ENCODE measurements at places on chromosomes 12 and 14.

- DNase-seq: peak; percentile 72
Measured at GRCh38 chr14:94548999-94549985, 11.9 kb upstream of the SERPINA4 start.

- DNase-seq: no peak
Measured at GRCh38 chr14:33567023-33567728, 383.7 kb downstream of the EGLN3 start.

DNA sequence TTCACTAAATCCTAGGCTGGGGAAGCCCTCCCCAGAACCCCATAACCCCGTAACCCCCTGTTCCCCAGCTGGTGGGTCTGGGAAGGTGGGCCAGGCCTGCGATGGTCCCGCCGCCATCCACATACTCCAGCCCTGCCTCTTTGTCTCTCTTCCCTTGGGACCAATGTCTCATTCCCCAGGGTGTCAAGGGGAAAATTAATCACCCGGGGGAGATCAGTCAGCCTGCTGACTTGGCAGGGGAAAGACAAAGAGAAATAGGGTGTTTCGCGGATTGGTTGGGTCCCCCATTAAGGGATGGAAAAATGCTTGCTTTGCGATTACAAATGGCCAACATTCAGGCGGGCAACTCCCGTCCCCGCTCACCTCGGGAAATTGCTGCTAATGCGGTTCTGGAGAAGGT is 60.6 kb upstream of the LHX5 start:
- DNase-seq: no peak

- DNase-seq: peak; percentile 87
Measured at GRCh38 chr14:102046337-102047278, 40.2 kb downstream of the HSP90AA1 start.

DNA sequence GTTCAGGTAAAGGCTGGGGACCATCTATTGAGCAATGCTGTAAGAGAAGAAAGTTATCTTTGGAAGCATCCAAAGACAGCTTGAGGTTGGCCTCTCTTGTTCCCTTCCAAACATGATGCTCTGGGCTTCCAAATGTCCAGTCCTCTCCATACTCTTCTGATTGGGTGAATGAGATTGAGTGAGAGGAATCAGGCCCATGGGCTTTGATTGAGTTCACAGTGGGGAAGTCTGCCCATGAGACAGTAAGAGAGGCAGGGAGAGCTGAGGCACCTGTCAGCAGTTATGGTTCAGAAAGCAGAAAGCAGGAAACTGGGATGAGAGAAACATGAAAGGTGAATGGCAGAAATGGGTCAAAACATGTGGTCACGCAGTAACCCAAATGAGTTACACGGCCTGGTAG is 1006.9 kb downstream of the VRK1 start:
- no peak for DNase-seq

DNA sequence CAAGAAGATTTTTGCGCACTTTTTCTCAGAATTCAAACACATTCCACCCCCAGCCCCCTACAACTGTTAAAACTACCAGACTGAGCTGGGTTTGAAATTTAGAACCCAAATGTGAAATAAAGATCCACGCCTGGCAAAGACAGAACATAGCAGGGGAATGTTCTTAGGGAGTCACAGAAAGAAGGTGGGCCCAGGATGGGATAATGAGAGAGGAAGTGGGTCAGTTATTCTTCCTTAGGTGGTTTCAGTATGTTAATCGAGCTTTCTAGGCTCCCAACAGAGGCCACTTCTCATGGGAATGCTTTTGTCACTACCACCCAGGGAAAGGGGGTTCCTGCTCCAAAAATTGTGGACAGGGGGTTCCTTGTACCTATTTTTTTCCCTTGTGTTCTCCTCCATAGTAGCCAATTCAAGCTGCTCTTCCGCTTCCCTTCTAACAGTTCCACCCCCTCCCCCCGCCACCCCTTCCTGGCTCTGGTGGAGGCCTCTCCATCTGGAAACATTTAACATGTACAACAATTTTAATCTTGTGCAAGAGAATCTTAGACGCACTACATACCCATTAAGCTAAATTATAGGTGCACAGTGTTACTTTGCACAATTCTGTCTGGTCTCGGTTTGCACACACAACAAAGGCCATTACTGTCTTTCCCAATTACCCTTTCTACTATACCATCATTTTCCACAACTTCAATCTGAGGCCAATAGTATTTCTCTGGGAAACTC is 218.1 kb downstream of the MON2 start:
- no peak for DNase-seq

DNA sequence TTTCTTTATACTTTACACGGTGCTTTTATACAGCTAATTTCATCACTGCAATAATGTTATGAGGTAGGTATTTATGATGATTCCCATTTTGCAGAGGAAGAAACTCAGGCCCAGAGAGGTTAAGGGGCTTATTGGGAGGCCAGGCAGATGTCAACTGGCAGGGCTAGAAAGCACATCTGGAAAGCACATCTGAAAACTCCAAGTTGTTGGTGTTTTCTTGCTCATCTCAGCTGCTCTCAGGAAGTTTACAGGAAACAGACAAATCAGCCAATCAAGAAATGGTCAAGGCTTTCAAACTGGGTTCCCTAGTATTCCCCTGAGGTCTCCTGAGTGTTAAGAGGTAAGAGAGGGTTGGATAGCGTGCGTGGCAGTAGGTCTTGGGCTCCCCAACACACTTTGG is 124.1 kb upstream of the MED13L start:
- DNase-seq: no peak

- DNase-seq: no peak
Measured at GRCh38 chr12:107134558-107134957, 41.2 kb upstream of the CRY1 start.

DNA sequence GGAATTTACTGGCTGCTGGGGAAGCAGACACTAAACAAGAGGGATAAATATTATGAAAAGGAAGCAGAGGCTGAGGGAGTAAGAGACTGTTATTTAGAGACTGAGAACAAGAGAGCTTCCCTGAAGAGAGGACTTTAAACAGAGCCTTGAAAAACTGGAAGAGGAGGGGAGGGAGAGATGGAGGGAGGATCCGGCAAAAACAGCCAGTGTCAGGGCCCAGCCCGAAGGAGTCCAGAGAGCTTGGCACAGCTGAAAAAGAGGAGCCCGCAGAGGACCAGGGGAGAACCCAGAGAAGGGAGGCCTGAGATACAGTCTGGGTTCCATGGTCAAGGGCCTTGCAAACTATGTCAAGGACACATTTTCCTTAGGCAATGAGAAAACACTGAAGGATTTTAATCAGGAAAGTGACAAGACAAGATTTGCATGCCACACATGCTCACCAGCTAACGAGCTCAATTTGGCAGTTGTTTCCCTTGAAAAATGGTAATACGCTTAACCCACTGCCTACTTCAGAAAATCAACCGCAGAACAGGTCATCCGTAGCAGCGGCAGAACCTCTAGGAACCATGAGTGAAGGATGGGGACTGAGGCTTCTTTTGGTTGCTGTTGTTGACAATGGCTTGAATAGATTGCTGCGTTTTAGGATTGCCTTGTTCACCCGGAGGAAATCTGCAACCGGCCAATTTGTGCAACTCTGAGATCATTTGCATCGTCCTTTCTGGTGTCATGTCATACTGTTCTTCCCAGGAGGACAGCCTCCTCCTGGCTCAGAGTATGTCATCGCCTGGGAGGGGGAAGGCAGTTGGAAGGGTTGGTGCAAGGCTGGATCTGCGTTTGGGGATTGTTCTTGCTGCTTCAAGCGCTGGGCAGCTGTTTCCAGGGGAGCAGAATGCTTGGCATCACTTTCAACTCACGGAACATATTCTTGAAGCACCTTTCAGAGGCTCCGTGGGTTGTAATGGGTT is 108.2 kb downstream of the PRMT8 start:
- no peak for DNase-seq

GRCh38 chr12:42652048-42652447 is 62.5 kb upstream of the PRICKLE1 start:
- no peak for DNase-seq

DNA sequence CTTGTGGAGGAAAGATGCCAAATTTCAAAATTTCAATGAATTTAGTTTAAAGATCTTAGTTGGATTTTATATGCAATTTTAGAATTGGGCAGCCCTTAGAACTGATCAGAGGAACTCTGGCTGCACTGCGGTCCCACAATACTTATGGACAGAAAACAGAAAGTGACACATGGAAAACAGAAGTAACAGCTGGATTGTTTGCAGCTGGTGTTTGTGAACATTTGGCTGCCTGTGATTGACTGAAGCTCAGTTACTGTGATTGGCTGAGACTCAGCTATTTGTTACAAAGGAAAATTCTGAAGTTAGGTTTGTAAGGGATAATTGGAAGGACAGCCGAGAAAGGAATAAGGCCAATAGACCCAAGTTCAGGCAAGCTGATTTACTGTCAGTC is 10.0 kb upstream of the KRT86 start:
- DNase-seq: no peak
